ENCODE measurements at places on chromosomes 12 and 14.

DNA sequence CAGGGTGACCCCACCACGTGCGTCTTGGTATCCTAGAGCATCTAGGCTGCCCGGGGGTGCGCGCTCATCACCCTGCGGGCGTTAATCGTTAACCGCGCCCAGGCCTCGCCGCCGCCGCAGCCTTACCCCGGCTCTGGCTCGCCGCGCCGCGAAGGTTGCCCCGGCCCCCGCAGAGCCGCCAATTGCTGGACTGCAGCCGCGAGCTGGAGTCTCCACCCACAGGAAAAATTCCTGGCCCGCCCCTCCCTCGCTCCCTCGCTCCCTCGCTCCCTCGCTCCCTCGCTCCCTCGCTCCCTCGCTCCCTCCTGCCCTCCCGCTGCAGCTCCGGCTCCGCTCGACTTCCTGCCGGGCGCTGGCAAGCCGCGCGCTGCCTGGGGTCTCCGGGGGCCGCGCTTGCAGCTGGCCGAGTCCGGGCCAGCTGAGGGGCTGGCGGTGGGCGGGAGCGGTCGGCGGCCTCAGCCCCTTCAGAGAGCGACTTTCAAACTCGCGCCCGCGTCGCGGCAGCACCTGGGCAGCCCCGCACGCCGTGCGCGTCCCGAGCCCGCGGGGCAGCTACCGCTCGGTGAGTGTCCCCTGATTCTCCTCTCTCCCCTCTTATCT, at the start of gene PLEKHG3:
PLEKHG3 (plus strand) TSS at position 282 of the 600 bp plus-strand sequence. CDS start 23,208 bp downstream, outside the sequence.
- H3K4me1 ChIP-seq, result no peaks in the 10 kb centered on the region
- peak within 1 kb of the TSS; percentile 92 for H3K27ac ChIP-seq
- H3K27me3 ChIP-seq, result no peaks in the 10 kb centered on the region

DNA sequence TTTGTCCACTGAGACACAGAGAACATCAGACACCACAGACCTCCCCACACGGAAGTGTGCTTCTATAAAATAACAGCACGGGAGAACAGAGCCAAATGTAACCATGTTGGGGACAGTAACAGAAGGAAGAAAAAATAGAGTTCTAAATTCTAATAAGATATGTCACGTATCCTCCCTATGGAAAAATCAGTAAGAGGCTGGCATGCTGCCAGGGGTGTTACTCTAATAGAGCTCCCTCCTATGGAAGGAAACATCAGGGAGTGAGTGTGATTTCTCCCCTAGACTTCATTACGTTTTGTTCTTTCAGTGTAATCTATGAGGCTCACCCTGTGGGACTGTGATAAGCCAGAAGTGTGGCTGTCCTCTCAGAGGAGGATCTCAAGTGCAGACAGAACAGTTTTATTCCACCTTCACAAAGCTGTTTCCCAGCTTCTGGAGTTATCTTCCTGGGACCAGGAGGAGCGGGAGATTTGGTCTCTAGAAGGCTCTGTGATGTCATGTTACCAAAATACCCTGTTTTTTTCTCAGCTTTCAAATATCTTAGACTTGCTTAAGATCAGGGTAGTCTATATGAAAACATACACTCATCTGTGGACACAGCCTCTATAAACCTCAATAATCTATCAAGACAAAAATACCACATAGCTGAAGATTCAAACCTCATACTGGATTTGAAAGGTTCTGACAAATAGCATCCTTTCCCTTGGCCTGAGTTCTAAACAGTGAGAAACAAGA, 69.3 kb downstream of the ZFC3H1 start:
- H3K27ac ChIP-seq, result no peak overlapping the region
- no peaks in the 10 kb centered on the region for H3K4me1 ChIP-seq
- H3K4me3 ChIP-seq, result peak overlapping the region; percentile 14

DNA sequence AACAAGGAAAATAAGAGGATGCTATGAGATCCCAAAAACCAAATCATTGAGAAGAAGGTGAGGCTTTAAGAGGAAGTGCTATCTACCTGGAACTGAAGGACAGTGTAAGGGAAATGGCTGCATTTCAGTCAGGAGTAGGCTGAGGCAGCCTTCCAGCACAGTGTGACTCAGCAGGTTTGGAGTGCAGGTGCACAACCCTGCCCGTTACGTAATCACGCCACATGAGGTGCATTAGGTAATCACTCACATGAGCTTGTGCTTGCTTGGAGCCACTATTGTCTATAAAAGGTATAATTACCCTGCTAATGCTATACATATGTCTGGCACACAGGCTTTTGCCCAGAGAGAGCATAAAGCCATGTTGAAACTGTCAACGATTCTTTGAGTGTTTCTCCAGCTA, 74.9 kb downstream of the DIO2 start:
- peak overlapping the region; percentile 66 for H3K27ac ChIP-seq
- H3K36me3 ChIP-seq, result no peaks in the 10 kb centered on the region
- no peak overlapping the region for H3K4me3 ChIP-seq

GRCh38 chr12:12334367-12335040, 15.5 kb downstream of the MANSC1 start:
- DNase-seq, result peak; percentile 35
- H3K27me3 ChIP-seq, result no peaks in the 10 kb centered on the region
- no peaks in the 10 kb centered on the region for H3K36me3 ChIP-seq
- peaks cover 19% of the 10 kb centered on the region for H3K4me1 ChIP-seq
- no peak overlapping the region for H3K4me3 ChIP-seq

DNA sequence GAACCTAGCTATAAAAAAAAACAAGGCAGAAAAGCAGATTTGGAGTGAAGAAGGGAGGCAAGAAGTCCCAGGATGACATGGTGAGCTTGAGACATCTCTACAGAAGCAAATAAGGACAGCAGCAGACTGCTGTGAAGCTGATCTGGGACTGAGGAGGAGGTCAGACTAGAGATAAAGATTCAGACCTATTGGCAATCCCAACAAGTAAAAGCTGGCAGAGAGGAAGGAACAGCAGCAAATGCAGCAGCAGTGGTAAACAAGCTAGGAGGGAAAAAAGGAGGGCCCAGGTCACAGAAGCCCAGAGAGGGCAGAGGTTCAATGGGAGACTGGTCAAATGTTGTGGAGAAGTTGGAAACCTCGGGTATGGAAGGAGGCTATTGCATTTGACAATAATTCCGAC, 11.3 kb downstream of the SPTB start:
- no peak overlapping the region for H3K27ac ChIP-seq
- H3K36me3 ChIP-seq, result no peaks in the 10 kb centered on the region
- no peak overlapping the region for H3K4me3 ChIP-seq
- DNase-seq, result no peak
- peaks cover 4% of the 10 kb centered on the region for H3K27me3 ChIP-seq

GRCh38 chr14:48748151-48748675, 838.0 kb downstream of the RPS29 start:
- H3K27me3 ChIP-seq, result no peaks in the 10 kb centered on the region
- no peaks in the 10 kb centered on the region for H3K4me1 ChIP-seq
- no peak overlapping the region for H3K4me3 ChIP-seq
- no peaks in the 10 kb centered on the region for H3K36me3 ChIP-seq
- H3K27ac ChIP-seq, result no peak overlapping the region

- no peak for DNase-seq
- H3K27ac ChIP-seq, result no peak overlapping the region
- no peaks in the 10 kb centered on the region for H3K36me3 ChIP-seq
- no peaks in the 10 kb centered on the region for H3K27me3 ChIP-seq
Observed at GRCh38 chr12:52442600-52443061, 8.5 kb upstream of the KRT75 start.

DNA sequence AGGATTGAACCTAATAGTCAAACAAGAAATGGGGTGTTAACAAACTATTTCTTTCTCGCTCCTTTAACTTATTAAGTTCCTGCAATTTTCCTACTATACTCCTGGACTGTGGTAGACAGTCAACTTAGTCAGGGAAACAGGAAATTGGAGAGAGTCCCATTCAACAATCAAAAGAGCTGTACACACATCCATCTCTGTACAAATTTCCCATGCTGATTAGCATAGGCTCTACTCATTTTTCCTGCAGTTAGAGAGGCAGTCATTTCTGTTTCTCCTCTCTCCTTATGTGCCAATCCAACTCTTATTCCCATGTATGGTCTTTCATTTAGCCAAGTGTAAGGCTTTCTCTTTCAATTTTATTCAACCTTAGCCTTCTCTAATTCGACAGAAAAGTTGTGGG, 1168.5 kb upstream of the FLRT2 start:
- no peaks in the 10 kb centered on the region for H3K36me3 ChIP-seq
- H3K4me3 ChIP-seq, result no peak overlapping the region
- H3K27ac ChIP-seq, result no peak overlapping the region
- H3K4me1 ChIP-seq, result no peaks in the 10 kb centered on the region

DNA sequence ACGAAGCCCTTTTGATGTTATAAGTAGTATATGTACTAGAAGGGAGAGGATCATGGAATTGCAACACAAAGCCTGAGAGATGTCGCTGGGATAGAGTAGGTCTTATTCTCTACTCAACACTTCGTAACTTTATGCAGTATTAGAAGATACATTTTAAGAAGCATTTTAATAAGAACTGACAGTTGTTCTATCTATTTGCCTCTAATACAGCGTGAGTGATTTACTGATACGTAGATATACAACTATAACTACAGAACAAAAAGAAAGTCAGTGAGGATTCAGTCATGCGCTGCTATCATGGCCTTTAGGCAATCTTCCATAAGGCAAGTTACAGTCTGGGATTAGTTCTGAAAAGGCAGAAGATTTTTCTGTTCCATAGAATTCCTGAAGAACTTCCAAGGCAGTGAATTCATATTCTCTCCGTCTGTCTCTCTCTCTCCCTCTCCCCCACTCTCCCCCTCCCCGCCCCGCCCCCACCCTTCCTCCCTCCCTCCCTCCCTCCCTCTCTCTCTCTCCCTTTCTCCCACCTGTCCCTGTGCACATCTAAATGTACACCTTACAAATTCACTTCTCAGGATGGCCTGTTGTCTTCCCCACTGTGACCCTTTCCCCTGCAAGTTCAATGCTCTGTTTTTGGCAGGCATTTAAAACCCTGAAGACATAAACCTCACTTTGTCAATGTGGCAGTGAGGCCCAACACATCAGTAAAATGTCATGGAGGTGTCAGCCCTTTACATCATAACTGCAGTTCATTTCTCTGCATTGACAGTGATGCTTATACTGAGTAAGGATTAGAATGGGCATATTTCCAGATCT, 470.6 kb downstream of the EGLN3 start:
- H3K27ac ChIP-seq, result no peak overlapping the region
- no peaks in the 10 kb centered on the region for H3K36me3 ChIP-seq
- H3K4me1 ChIP-seq, result no peaks in the 10 kb centered on the region
- no peak for DNase-seq
- no peaks in the 10 kb centered on the region for H3K27me3 ChIP-seq

DNA sequence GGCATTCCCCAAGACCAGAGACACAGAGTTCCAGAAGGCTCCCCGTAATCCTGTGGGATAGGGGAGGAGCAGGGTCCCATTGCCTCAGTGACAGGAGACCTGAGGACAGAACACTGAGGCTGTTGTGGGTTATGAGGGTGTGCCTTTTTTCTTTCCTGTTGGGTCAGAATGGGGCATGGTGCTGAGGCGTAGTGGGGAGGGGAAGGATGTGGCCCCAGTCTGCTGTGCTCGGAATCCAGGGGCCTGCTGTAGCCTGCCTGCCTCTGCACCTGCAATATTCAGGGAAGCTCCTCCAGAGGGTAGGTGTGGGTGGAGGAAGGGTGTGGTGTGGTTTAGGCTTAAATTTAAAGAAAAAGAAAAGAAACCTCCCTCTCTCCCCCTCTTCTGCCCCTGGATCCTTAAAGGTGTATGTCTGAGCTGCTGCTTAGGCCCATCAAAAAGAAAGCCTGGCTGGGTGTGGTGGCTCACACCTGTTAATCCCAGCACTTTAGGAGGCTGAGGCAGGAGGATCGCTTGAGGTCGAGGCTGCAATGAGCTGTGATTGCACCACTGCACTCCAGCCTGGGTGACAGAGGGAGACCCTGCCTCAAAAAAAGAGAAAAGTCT, 18.7 kb downstream of the PLEKHG3 start:
- H3K27ac ChIP-seq, result no peak overlapping the region
- H3K36me3 ChIP-seq, result no peaks in the 10 kb centered on the region
- H3K27me3 ChIP-seq, result no peaks in the 10 kb centered on the region
- peaks cover 41% of the 10 kb centered on the region for H3K4me1 ChIP-seq

DNA sequence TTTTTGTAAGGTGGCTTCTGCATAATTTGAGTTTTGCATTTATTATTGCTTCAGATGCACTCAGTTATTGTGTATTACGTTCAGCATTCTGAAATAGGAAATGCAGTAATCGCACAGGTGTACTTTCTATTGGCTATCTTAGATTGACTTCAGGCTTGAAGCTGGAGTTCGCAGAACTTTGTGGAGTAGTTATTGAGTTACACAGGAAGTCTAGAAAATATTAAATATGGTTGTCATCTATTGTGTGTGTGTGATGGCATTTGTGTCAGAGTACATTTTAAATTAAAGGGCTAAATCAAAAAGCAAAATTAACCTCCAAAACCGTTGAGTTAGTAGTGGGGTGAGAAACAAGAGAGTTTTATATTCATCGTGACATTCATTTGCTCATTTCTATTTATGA, 2.7 kb downstream of the ARID2 start:
- no peaks in the 10 kb centered on the region for H3K27me3 ChIP-seq
- peak overlapping the region; percentile 98 for H3K27ac ChIP-seq
- H3K36me3 ChIP-seq, result no peaks in the 10 kb centered on the region
- no peak for DNase-seq
- no peak overlapping the region for H3K4me3 ChIP-seq

- no peaks in the 10 kb centered on the region for H3K27me3 ChIP-seq
- DNase-seq, result no peak
- no peaks in the 10 kb centered on the region for H3K4me1 ChIP-seq
Observed at GRCh38 chr14:101103321-101103901, 199.9 kb upstream of the RTL1 start.

DNA sequence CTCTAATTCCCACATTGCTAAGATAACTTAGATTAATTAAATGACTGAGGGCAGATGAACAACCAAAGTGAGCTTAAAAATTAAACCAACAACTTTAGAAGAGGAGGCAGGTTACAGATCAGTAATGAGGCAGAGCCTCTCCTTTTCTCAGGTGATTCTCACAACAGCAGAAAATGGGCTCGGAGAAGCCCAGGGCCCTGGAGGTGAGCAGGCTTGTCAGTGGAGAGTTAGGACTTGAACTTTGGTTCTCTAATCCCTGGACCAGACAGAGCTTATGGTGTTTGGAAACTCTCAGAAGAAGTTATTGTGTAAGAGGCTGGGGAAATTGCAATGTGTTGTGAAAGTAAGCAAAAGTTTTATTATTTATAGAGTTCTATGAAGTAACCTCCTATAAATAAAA, 2.8 kb downstream of the TRHDE start:
- no peak overlapping the region for H3K4me3 ChIP-seq
- peaks cover 18% of the 10 kb centered on the region for H3K4me1 ChIP-seq

GRCh38 chr12:16019136-16019535, 108.0 kb downstream of the DERA start:
- no peaks in the 10 kb centered on the region for H3K27me3 ChIP-seq
- H3K4me3 ChIP-seq, result no peak overlapping the region
- no peak for DNase-seq
- H3K27ac ChIP-seq, result no peak overlapping the region
- no peaks in the 10 kb centered on the region for H3K36me3 ChIP-seq
- H3K4me1 ChIP-seq, result no peaks in the 10 kb centered on the region

- no peaks in the 10 kb centered on the region for H3K4me1 ChIP-seq
- H3K4me3 ChIP-seq, result no peak overlapping the region
- H3K27ac ChIP-seq, result no peak overlapping the region
- no peaks in the 10 kb centered on the region for H3K27me3 ChIP-seq
Observed at GRCh38 chr12:94658931-94659330, 8.6 kb upstream of the TMCC3 start.

Data from heart left ventricle (tissue), 16 donors.